Right lobe of liver (tissue), 6 donors: ENCODE measurements at places on chromosomes 12 and 14. TPM values are rescaled to one million over a fixed set of nuclear protein-coding genes. Genes with fewer than 3 reads are reported as not detected.
A peak's percentile ranks its signal among the peaks of the same experiment; 100 is the strongest.

Gene SLC10A1
- 162 TPM for total RNA-seq

- peaks cover 65% of the 10 kb centered on the region for H3K4me1 ChIP-seq
- H3K4me3 ChIP-seq, result no peak overlapping the region
- DNase-seq, result no peak
Observed at GRCh38 chr12:100554608-100555077, 18.8 kb upstream of the GAS2L3 start.

- no peaks in the 10 kb centered on the region for H3K36me3 ChIP-seq
- no peak overlapping the region for H3K27ac ChIP-seq
- no peak overlapping the region for H3K4me3 ChIP-seq
- no peaks in the 10 kb centered on the region for H3K4me1 ChIP-seq
- DNase-seq, result no peak
Observed at GRCh38 chr14:66104486-66104885, 381.7 kb upstream of the CCDC196 start.

GRCh38 chr12:50186681-50187080, 19.5 kb upstream of the CERS5 start:
- H3K4me1 ChIP-seq, result no peaks in the 10 kb centered on the region
- H3K27ac ChIP-seq, result no peak overlapping the region

GRCh38 chr12:93358058-93358457, 19.7 kb upstream of the NUDT4 start:
- no peak overlapping the region for H3K27ac ChIP-seq
- DNase-seq, result no peak
- H3K4me1 ChIP-seq, result no peaks in the 10 kb centered on the region
- no peak overlapping the region for H3K4me3 ChIP-seq
- no peaks in the 10 kb centered on the region for H3K36me3 ChIP-seq

Gene OTOGL
- total RNA-seq, result not detected

GRCh38 chr12:15355766-15356165, 33.5 kb downstream of the PTPRO start:
- H3K27ac ChIP-seq, result no peak overlapping the region
- no peaks in the 10 kb centered on the region for H3K36me3 ChIP-seq
- H3K4me3 ChIP-seq, result no peak overlapping the region
- H3K27me3 ChIP-seq, result no peaks in the 10 kb centered on the region

Gene IL23A
- total RNA-seq, result not detected

- peak overlapping the region; percentile 20 for H3K4me3 ChIP-seq
- no peaks in the 10 kb centered on the region for H3K27me3 ChIP-seq
- H3K4me1 ChIP-seq, result no peaks in the 10 kb centered on the region
- no peak overlapping the region for H3K27ac ChIP-seq
- H3K36me3 ChIP-seq, result no peaks in the 10 kb centered on the region
Observed at GRCh38 chr12:9758119-9758518, 2.6 kb downstream of the CD69 start.

- no peaks in the 10 kb centered on the region for H3K36me3 ChIP-seq
- no peak overlapping the region for H3K4me3 ChIP-seq
- no peak for DNase-seq
- no peak overlapping the region for H3K27ac ChIP-seq
- no peaks in the 10 kb centered on the region for H3K4me1 ChIP-seq
Observed at GRCh38 chr14:61891170-61891569, 128.9 kb downstream of the SNAPC1 start.

DNA sequence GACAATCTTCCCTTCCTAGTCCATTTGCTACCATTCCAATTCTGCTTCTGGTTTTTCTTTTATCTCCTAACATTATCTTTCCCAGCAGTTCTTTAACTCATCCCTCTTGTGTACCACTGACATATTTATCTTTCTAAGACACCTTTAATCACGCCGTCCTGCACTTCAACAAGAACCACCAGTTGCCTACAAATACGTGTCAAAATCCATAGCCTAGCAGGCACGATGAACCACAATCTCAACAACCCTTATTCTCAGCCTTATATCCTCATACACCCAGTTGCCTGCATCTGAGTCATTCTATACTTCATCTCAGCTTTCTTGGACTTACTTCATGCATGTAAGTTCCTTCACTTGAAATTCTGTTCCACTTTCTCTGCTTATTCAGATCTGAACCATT, 16.4 kb upstream of the ST8SIA1 start:
- no peaks in the 10 kb centered on the region for H3K4me1 ChIP-seq
- H3K27ac ChIP-seq, result no peak overlapping the region
- no peaks in the 10 kb centered on the region for H3K27me3 ChIP-seq

DNA sequence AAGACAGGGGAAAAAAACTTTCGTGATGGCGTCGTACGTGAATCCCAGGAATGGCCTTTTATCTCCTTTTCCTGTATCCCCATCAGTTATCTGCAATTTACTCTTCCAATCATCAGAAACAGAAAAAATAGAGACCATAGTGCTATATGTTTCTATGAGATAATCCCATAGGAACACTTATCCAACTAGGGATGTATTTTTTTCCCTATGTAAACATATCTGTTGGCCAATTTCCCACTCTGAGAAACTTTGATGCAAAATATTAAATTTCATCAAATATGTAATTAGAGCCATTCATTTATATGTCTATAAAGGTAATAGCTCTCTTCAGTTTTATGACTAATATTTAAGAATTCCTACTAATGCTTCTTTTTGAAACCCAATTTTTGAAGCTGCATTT, at the start of gene OR4K13:
Gene OR4K13, minus strand, starts transcription at position 101 of the 400 bp plus-strand sequence. CDS start 1,280 bp downstream, outside the sequence.
- no peak within 1 kb of the TSS for H3K27ac ChIP-seq
- H3K4me3 ChIP-seq, result no peak within 1 kb of the TSS
- no peak for DNase-seq
- no peaks in the 10 kb centered on the region for H3K4me1 ChIP-seq
- H3K36me3 ChIP-seq, result no peaks in the 10 kb centered on the region

Gene CYP27B1
- total RNA-seq, result 1.3 TPM

Gene MIPOL1
- total RNA-seq, result 4.2 TPM

DNA sequence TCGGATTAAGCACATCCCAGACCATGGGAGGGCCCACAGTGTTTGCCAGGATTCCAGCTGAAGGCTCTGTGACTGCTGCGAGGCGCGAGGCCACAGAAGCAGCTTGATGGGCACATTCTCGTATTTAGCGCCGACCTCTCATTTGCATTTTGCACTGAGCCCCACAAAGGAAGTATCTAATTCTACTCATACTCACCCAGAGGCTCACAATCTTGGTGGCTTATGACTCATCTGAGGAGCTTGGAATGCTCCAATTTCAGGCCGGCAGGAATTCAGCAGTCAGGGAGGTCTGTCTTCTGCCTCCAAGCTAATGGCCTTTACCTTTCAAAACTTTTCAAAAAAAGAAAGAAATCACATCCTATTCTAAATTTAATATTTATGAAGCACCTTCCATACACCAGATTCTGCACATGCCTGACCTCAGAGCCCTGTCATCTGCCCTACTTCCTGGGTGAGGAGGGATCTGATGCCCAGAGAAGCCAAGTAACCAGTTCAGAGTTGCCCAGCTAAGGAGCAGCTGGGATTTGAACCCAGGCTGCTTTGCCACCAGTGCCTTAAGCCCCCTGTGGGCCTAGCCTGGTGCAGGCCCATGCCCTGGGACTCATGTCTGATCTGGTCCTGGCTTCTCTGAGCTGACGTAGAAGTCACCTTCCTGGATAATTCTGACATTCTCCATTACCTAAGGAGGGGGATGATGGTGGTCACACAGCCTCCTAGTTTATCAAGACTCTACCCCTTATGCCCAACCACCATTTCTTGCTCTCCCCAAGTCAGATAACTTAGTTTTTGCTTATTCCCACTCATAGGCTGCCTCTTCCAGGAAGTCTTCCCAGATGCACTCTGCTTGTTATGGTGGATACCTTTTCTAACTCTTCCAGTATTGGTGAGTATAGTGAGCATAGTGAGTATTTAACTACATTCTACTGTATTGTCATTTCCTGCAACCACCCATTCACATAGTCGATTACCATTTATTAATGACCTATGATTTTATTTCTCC, 198.9 kb downstream of the RBM19 start:
- peak overlapping the region; percentile 48 for H3K27ac ChIP-seq
- no peak overlapping the region for H3K4me3 ChIP-seq
- H3K27me3 ChIP-seq, result no peaks in the 10 kb centered on the region

DNA sequence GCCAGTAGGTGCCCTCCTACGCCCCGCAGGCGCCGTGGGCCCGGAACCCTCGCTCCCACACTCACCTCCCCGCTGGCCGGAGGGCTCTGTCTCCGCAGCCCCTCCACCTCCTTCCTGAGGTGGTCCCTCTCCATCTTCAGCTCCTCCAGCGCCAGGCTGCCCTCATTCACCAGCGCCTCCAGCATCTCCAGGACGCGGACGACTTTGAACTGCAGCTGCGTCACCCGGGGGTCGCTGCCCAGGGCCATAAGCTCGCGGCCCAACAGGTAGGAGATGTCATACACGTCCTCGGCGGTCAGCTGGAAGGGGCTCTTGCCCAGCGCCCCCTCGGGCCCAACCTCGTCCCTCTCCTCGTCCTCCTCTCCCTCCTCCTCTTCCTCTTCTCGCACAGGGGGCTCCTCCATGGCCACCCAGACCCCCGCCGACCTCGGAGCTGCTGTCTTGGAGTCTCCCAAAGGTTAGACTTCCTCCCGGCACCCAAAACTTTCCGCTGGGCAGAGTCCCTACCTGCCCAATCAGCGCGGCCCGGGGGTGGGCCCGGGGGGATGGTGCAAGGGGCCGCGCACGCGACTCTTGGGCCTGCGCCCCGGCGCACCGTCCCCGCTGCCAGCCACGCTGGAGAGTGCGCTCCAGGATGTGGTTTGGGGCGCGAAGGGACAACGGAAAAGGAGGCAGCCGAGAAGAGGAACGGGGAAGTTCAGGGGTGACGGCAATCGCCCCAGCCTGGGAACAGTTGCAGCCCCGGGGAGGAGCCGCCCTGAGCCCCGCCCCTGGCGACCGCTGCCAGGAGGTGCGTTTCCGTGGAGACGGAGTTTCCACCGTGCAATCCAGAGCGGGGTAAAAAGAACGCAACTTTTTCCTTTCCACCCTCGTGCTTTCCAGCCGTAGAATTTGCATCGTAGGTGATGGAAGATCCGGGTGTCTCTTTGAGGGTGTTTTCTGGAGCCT, at the start of gene RILPL2:
Gene RILPL2, minus strand, starts transcription at position 668 of the 948 bp plus-strand sequence. Its CDS starts 264 bp downstream, at position 404.
- H3K27me3 ChIP-seq, result no peaks in the 10 kb centered on the region
- peak; percentile 95 for DNase-seq
- H3K4me1 ChIP-seq, result no peaks in the 10 kb centered on the region
- H3K27ac ChIP-seq, result peak within 1 kb of the TSS; percentile 75
- no peaks in the 10 kb centered on the region for H3K36me3 ChIP-seq

Gene RNASE7
- total RNA-seq, result not detected

Gene CRIP1
- 3.2 TPM for total RNA-seq

GRCh38 chr12:8904665-8905064, 9.6 kb upstream of the PHC1 start:
- DNase-seq, result no peak
- no peak overlapping the region for H3K4me3 ChIP-seq
- H3K36me3 ChIP-seq, result no peaks in the 10 kb centered on the region
- H3K27ac ChIP-seq, result no peak overlapping the region

Gene DDN
- total RNA-seq, result not detected

Gene SLC35F4
- not detected for total RNA-seq

DNA sequence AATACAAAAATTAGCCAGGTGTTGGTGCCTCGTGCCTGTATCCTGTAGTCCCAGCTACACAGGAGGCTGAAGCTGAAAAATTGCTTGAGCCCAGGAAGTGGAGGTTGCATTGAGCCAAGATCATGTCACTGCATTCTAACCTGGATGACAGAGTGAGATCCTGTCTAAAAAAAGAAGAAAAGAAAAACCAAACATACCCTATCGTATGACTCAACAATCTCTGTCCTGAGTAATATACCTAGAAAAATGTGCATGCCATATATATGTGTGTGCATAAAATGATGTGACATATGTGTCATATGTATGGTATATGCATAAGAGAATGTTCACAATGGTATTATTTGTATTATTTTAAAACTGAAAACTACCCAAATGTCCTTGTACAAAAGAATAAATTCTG, 261.5 kb upstream of the CLEC14A start:
- H3K4me3 ChIP-seq, result no peak overlapping the region
- DNase-seq, result no peak
- H3K27ac ChIP-seq, result no peak overlapping the region
- H3K36me3 ChIP-seq, result no peaks in the 10 kb centered on the region
- H3K4me1 ChIP-seq, result no peaks in the 10 kb centered on the region

DNA sequence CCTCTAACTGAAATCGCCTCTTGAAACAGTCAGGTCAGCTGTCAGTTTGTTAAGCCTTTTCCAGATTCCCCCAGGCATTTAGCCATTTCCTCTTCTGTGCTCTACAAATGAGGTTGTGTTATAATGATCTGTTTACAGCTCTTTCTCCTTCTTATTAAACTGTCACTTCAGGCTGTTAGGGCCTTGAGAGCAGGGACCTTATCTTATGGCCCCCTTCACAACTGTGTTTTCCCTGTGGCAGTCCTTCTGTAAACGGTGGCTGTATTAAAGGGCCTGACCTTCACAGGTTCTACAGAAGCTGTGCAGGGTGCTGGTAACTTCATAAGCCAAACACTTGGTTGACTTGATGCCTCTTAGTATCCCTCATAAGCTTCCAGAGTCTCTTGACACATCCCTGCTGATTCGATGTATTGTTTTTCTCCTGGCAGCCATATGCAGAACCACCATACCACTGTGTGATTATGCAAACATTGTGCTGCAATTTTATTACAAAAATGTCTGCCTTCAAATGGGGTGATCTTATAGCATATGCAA, 104.7 kb downstream of the PLEKHA5 start:
- H3K4me1 ChIP-seq, result no peaks in the 10 kb centered on the region
- H3K27me3 ChIP-seq, result no peaks in the 10 kb centered on the region
- H3K27ac ChIP-seq, result no peak overlapping the region
- no peak overlapping the region for H3K4me3 ChIP-seq

DNA sequence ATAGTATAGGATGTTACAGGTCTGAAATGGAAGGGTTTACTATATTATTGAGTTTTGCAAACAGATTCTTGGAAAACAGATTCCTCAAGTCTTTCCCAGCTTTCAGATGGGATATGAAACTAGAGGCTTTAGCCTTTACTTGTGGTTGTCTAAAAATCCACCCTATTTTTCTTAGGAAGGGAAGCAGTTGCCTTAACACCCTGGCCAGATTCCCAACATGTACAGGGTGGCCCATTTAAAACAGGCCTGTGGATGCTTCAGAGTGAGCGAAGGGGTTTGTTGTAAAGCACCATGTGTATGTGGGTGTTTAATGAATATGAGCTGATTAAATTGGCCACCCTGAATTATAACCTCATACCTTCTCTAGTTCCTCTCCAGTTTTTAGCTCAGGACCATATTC, 415.9 kb downstream of the ZFP36L1 start:
- peak overlapping the region; percentile 44 for H3K27ac ChIP-seq
- DNase-seq, result no peak
- no peaks in the 10 kb centered on the region for H3K4me1 ChIP-seq

GRCh38 chr14:55103005-55103640, 25.9 kb upstream of the LGALS3 start:
- DNase-seq, result peak; percentile 38
- peak overlapping the region; percentile 47 for H3K27ac ChIP-seq
- no peaks in the 10 kb centered on the region for H3K36me3 ChIP-seq

- no peaks in the 10 kb centered on the region for H3K27me3 ChIP-seq
- H3K27ac ChIP-seq, result no peak overlapping the region
- no peaks in the 10 kb centered on the region for H3K4me1 ChIP-seq
Observed at GRCh38 chr12:115521771-115522409, 755.6 kb downstream of the MED13L start.

Gene KRT72
- not detected for total RNA-seq

GRCh38 chr14:92577321-92577742, 63.8 kb downstream of the RIN3 start:
- H3K36me3 ChIP-seq, result no peaks in the 10 kb centered on the region
- H3K27me3 ChIP-seq, result no peaks in the 10 kb centered on the region
- H3K4me3 ChIP-seq, result no peak overlapping the region
- DNase-seq, result no peak
- no peaks in the 10 kb centered on the region for H3K4me1 ChIP-seq

Gene GUCY2C
- not detected for total RNA-seq
